ENCODE measurements at places on chromosomes 12 and 14. TPM values are rescaled to one million over a fixed set of nuclear protein-coding genes. Genes with fewer than 3 reads are reported as not detected.

KRT74 gene
- polyA plus RNA-seq = not detected

POTEM gene
- not detected for polyA plus RNA-seq

DNA sequence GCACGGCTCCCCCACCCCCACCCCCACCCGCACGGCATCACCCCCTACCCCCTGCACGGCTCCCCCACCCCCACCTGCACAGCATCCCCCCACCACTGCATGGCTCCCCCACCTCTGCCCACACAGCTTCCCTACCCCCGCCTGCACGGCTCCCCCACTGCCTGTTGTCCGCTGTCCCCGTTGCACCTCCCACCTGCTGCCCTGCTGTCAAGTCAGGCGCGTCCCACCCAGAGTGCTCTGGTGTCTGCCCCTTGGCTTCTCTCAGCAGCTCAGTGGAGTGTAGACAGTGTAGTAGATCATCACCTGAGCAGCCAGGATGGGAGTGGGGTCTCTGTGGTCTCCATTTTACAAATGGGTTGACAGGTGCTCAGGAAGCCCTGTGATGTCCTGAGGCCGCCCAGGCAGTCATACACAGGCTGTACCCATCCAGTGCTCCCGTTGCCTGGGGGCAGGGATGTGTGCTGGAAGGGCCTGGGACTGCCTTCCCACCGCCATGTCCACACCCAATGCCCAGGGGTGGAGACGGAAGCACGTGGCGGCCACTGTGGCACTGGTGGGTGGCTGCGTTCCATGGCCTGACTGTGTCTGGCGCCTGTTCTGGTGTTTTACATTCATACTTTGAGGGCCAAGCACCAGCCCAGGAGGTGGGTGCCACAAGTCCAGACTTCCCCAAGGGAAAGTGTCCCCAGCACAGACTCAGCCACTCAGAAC is 32.5 kb downstream of the PACS2 start:
- no peak for DNase-seq

DNA sequence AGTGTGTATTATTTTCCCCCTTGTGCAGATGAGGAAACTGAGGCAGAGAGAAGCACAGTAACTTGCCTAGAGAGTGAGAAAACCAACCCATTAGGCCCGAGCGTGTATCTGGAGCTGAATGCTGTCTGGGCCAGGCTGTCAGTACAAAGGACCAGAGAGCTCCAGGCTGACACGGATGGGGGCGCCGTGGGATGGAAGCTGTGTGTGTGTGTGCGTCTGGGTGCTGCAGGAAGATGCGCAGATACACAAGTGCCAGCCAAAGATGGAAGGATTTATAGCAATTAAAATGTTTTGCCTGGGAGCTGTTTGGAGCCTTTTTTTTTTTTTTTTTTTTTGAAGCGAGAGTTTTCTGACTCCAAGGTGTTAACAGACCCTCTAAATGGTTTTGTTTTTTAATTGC is 53.7 kb upstream of the GPATCH2L start:
- no peak for DNase-seq

- DNase-seq = no peak
Observed at GRCh38 chr14:44895716-44896115, 66.0 kb downstream of the KLHL28 start.

DNA sequence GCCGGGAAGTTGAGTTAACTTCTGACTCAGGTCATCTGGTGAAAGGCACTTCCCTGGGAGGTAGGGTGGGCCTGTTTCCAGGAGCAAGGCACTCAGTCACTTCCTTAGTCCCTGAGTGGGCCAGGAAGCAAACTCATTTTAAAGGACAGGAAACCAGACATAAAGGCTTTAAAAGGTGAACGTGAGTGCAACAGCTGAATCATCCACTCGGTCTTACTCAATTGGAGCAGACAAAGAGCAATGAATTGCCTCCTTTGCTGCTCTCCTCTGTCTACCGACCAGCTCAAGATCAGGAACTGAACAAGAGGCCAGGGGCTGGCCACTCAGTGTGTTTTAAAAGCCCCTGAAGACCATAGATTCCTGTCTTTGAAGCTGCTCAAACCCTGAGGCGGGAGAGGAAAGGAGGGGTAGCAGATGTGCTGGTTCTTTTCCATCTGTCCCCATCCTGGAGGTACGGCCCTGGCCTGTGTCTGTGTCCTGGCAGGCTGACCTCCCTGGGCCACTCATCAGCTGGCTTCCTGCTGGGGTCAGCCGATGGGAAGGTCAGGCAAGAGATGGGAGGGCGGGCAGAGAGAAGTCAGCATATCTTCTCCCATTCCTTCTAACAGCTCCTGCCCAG is 148.9 kb downstream of the PPM1H start:
- peak; percentile 49 for DNase-seq

- no peak for DNase-seq
Observed at GRCh38 chr12:3998968-3999792, 126.0 kb upstream of the PARP11 start.
